Activated CD4-positive, CD25-positive, alpha-beta regulatory T cell (primary cell): ENCODE measurements at places on chromosomes 11 and 22.

DNA sequence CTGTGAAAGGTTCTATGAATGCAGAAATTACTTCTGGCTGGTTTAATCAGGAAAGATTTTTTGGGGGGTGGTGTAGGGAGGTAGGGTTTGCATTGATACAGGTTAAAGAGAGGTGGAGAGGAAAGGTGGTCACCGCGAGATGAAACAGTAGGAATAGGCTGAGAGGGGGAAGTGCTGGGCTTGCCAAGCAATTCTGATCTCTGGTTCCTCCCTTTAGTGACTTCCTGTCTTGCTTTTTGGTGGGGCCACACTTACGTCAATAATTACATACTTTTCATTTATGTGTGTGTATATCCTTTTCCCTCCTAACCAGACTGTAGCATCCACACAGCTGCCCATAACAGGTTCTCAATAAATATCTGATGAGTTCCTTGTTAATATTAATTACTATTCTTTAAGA, 120.0 kb downstream of the CTNND1 start:
- no peak for DNase-seq

DNA sequence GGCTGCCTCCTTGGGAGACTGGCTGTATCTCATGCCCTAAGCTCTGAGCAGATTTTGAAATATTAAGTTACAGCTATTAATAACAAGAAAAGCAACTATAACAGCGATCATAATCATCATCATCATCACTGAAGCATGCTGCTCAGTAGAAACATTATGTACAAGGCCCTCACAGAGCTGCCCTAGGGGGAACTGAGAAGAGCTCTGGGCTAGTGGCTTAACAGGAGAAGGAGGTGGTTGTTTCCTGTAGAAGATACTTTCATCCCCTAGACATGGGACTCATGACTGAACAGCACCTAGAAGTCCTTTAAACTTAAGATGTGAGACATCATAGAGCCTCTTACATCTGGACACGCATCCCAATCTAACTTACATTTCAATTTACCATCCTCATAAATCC, 332.8 kb upstream of the PLET1 start:
- DNase-seq = no peak

GRCh38 chr22:41836551-41836950, 3.6 kb downstream of the SREBF2 start:
- DNase-seq = no peak

DNA sequence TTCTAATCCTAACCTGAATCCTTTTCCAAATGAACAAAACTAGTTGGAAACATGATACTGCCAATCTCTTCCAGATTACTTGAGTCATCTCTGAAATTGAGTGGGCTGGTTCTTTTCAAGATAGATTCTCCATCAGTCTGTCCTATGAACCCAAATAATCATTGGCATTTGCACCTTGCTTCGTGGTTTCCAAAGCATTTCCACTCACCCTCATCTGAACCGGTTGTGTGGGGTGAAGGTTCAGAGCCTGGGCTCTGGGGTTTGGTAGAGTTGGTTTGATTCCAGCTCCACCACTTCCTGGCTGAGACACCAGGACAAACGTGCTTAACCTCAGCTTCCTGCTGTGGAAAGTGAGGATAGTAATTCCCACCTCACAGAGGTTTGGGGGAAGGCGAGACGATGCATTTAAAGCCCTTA, 206.4 kb upstream of the E2F8 start:
- no peak for DNase-seq

DNA sequence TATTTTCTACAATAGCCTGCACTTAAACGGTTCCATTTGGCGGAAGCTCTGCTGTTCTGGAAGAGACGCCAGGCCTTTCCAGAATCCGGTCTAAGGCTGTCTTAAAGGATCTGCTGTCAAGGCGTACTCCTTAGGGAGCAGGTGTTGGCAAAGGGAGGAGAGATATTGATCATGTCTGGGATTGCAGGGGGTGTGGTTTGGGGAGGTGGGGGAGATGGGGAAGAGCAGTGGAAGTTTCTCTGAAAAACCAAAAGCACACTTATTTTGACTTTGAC, 22.5 kb upstream of the WNT11 start:
- DNase-seq = no peak

DNA sequence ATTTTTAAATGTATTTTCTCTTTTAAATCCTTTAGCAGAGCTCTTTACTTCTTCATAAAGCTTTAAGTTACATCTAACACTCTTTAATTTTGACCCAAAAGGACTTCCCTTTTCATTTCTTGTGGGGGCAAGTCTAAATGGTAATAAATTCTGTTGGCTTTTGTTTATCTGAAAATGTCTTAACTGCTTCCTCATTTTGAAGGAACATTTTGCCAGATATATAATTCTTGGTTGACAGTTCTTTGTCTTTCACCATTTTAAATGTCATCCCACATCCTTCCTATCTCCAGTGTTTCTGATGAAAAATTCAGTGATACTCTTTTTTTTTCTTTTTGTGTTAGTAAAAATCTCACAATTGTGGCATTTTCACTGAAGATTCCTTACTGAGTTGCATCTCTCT, 44.7 kb upstream of the ZBTB44 start:
- DNase-seq = no peak

DNA sequence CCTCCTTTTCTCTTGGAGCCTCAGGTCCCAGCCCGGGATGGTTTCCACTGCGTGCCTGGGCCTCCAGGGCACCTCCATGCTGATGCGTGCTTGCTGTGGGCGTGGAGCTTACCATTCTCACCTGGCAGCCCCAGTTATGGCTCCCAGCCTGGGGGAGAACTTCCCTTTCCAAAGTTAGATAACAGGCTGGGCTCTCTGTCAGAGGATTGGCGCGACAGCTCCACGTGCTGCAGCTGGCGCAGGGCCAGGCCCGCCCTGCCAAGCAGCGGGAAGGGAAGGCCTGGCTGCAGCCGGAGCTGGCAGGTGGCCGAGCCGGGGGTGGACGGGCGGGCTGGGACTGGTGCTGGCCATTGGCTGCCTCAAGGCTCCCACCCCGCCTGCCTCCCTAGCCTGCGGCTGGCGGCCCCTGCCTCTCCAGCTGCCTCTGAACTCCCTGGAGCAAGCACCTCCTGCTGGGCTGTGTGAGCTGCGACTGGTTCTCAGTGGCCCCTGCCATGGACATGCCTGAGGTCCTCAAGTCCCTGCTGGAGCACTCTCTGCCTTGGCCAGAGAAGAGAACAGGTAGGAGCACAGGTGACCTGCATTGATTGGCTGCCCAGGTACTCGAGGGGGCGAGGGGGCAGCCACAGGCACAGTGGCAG, 14.6 kb upstream of the TEF start:
- no peak for DNase-seq

DNA sequence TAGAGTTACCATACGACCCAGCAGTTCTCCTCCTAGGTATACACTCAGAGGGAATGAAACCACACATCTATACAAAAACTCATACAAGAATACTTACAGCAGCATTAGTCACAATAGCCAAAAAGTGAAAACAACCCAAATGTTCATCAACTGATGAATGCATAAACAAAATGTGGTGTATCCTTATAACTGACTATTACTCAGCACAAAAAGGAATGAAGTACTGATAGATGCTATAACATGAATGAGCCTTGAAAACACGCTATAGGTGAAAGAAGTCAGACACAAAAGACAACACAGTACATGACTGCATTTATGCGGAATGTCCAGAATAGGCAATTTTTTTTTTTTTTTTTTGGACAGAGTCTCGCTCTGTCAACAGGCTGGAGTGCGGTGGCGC, 23.1 kb downstream of the NCAPD3 start:
- DNase-seq = no peak
